Aorta (tissue), 5 donors: ENCODE measurements at places on chromosomes 4 and X. TPM values are rescaled to one million over a fixed set of nuclear protein-coding genes. Genes with fewer than 3 reads are reported as not detected.

The PNPLA4 gene
- 7.3 TPM for total RNA-seq

The PHOX2B gene
- not detected for total RNA-seq

The NALF2 gene
- total RNA-seq: not detected

The MAOA gene
- 29.6 TPM for total RNA-seq

The NAA10 gene
- total RNA-seq: 87.3 TPM

The ZMAT1 gene
- 14.8 TPM for total RNA-seq

The RTL3 gene
- 0.87 TPM for total RNA-seq

DNA sequence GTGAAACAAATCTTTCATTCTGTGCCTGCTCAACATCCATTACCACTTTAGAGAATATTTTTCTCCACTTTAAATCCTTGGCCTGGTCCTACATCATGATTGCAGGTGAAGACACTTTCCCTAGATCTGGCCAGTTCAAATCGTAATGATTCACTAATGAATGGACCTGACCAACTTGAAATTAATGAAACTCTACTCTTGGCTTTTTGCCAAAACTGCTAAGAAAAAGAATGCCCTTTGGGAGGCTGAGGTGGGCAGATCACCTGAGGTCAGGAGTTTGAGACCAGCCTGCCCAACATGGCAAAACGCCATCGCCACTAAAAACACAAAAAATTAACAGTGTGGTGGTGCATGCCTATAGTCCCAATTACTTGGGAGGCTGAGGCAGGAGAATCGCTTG lies 1082.6 kb upstream of the LCORL start:
- no peak for DNase-seq

- no peak for DNase-seq
These were observed 95.2 kb upstream of the LNX1 start for GRCh38 chr4:53686521-53686920.

DNA sequence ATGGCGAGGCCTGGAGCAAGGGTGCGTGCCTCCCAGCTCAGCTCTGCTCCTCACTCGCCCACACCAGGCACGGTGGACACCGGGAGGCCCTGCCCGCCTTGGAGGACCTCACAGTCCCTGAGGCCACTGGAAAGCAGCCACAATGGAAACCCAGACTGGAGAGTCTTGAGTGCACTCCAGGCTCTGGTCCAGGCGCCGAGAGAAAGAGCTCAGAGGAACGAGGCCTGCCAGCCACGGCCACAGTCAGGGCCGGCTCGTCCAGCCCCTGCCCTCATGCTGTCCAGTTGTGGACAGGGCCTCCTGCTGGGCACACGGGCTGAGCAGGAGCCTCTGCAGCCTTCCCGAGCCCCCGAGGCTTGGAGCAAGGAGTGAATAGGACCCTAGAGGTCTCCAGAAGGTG lies 53.3 kb upstream of the GRPEL1 start:
- no peak for DNase-seq

DNA sequence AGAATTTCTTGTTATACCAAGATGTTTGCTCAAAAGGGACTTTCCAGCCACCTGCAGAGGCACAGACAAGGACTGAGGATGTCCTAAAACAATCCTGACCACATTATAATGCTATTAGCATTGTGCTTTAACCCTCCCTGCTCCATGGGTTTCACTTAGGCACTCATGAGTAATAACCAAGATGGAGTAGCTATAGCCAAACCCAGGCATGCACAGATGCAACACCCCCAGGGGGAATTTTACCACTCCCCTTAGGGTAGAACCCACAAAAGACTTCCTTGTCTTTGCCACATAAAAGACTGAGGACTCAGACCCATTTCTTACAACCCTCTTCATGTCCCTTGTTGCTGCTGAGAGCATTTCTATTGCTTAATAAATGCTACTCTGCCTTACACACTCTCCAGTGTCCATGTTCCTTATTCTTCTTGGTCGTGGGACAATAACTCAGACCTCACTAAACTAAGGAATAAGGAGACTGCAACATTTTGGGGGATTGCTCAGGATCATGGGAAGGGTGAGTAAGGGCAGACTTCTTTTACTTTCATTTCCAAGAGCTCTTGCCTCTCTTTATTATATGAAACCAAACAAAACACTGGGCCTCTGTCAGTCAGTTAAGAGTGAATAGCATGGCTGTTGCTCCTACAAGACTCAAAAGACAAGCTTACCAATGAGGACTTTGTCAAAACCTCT lies 103.5 kb downstream of the TECRL start:
- no peak for DNase-seq

- no peak for DNase-seq
These were observed 23.8 kb downstream of the ARHGAP10 start for GRCh38 chr4:147755561-147756295.

DNA sequence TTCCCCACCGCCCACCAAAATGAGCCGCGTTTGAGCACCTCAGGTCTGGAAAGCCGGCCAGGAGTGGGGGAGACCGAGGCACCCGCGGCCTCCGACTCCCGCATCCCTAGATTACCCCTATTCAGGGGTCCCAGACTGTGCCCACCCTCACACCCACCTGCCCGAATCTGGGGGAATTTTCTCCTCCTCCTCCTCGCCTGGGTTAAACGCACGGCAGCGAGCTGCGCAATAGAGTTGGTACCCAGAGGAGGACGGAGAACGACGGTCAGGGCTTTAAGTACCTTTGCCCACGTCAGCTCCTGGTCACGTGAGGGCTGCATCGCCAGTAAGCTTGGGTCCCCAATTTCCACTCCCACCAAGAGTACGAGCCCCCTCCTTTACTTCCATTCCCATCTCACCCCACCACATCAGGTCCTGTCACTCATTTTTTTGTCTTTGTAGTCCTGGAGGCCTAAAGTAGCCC lies at the start of gene ARMCX2:
ARMCX2 (minus strand) TSS at position 250 of the 463 bp plus-strand sequence. CDS start 2,262 bp downstream, outside the sequence.
- peak; percentile 85 for DNase-seq

- no peak for DNase-seq
These were observed 342.5 kb upstream of the FSTL5 start for GRCh38 chr4:162506253-162506652.

DNA sequence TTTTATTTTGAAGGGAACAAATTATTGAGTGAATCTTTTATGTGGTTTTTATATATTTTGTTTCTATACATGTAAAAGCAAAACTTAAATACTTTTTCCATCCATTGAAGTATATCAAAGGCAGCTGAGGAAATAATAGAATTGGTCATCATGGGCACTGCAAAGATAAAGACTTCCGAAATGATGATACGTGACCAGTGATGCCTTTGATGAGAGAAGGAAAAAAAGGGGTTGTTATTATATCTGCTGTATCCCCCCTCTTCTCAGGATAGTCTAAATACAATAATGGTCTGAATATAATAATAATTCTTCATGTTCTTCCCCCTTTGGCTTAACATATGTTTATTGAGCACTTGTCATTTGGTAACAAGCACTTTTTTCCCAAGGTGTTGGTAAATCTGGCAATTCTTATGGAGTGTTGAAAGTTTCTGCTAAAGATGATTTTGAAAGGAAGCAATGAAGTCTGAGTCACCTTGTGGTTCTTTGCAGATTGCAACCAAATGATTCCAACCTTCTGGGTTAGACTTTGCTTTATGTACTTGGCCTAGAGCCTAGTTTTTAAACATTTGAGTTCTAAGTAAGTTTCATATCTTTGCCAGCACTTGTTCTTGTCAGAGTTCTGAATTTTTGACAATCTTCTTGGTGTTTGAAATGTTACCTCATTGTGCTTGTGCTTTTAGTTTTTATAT lies 60.8 kb downstream of the USP9X start:
- DNase-seq: no peak

- no peak for DNase-seq
These were observed 195.9 kb downstream of the KDR start for GRCh38 chr4:54929459-54929858.

GRCh38 chrX:106397788-106398538 lies 213.8 kb upstream of the RADX start:
- DNase-seq: no peak

DNA sequence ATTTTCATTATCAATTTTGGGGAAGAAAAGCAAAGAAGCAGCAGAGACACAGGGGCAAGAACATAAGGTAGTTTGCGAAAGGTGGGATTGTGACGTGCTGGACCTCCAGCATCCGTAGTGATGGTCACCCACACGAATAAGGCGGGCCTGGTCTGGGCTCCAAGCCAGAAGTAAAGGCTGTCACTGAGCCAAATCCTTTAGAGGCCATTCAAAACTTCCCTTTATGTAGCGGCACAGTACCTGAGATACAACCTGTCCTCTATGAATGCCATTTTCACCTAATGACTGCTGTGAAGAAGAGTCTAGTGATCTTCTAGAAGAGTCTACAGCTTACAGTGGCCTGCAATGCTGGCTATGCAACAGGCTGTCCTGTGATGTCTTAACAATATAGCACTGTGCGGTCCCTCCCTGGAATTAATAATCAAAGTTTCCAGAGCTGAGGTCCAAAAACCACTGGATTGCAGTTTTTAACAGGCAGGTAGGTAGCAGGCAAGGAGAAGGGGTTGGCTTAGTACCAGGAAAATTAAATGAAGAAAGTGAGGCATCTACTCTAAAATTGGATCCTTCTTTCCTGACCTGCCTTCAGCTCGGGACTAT lies 56.2 kb downstream of the TRIML1 start:
- DNase-seq: no peak

DNA sequence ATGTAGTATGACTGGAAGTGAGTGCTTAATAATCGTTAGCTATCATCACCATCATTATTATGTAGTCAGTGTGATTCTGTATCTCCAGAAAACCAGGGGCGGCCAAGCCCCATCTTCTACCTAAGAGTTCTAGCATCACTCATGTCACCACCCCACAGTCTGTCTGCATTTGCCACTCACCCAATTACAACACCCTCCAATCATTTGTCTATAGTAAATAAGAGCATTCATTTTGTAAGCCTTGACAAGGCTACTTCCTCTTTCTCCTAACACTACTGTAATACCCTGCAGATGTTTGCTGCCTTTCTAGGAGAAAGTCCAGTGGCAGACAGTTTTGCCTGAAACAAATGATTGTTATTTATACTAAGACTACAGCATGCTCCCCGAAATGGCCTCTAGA lies 15.8 kb upstream of the IL21 start:
- DNase-seq: no peak

DNA sequence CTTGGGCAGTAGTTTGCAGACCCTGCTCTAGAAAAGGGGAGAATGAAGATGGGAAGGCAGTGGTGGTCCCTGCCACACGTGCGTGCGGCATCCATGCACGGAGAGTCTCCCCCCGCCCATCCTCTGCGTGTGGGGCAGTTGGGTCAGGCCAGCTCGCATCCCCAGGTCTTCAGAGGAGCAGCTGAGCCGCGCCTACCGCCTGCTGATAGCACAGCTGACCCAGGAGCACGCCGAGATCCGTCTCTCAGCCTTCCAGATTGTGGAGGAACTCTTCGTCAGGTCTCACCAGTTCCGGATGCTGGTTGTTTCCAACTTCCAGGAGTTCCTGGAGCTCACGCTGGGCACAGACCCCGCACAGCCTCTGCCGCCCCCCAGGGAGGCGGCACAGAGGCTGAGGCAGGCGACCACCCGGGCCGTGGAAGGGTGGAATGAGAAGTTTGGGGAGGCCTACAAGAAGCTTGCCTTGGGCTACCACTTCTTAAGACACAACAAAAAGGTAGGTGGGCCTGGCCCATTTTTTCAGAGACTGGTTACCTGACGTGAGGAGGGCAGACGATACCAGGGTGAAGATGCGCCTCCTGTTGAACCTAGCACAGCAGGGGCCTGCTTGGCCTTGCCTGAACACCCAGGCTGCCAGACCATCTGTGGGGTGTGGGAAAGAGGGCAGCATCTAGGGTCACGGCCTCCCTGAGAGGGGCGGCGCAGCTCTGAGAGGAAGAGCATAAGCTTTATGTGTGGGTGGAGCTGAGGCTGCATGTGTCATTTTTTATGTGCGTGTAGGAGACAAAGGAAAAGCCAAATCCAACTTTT lies 2.6 kb downstream of the UVSSA start:
- DNase-seq: no peak

GRCh38 chrX:49268702-49269009 lies 937 bp upstream of the PPP1R3F start:
- no peak for DNase-seq

- DNase-seq: no peak
These were observed 80.5 kb downstream of the PRDM5 start for GRCh38 chr4:120842031-120842430.

DNA sequence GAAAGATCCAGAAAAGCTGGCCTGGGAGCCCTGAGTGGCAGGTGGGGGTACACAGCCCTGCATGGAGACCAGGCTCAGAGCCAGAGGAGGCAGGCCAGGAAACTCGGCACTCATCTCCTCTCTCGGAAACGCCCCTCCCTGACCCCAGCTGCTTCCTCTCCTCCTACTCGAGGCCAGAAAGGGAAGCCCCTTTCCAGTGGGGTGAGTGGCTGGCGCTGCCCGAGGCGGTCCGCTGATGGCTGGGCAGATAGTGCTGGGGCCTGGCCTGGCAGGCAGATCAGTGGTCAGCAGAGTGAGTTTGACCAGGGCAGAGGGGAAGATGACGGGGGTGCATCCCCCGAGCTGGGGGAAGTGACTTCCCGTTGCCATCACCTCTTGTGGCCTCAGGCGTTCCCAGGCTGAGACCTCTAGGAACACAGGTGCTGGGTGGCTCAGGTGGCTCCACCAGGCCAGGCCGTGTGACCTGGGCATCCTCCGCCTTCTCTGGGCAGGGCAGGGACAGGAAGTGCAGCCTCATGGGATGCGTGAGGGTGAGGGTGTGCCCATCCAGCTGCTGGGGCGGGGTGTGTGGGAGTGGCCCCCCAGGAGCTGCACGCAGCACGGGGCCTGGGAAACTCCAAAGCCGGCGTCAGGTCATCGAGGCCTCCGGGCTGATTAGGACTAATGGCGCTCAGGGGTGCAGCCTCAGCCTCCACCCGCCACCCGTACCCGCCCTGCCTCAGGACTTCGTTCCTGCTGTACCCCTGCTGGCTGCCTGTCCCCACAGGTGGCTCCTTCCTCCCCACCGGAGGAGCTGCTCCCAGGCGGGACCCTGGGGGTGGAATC lies 5.7 kb downstream of the SH3BP2 start:
- peak; percentile 87 for DNase-seq
